ENCODE measurements at places on chromosomes 12 and 14.
A peak's percentile ranks its signal among the peaks of the same experiment; 100 is the strongest.

DNA sequence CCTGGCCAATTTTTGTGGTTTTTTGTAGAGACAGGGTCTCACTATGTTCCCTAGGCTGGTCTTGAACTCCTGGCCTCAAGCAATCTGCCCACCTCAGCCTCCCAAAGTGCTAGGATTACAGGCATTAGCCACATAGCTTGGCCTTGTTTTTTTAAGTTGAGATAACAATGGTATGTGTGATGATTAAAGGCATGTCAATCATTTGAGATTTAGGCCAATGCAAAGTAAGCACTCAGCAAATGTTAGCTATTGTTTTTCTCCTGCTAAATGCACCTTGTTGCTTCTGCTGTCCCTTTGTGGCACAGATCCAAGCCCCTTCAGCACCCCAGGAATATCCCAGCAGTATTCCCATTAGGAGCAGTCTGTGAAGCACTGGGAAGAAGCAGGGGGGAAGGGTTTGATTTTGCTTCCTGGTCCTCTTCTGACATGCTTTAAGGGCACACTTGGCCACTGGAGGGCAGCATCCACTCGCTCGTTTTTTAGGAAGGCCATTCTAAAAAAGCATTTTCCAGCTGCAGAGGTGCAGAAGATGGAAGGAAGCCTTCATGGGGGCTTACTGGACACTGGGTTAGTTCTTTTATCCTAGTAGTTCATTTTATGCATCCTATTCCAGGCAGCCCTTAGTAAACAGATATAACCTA lies 70.2 kb upstream of the ZFP36L1 start:
- DNase-seq: peak; percentile 38

DNA sequence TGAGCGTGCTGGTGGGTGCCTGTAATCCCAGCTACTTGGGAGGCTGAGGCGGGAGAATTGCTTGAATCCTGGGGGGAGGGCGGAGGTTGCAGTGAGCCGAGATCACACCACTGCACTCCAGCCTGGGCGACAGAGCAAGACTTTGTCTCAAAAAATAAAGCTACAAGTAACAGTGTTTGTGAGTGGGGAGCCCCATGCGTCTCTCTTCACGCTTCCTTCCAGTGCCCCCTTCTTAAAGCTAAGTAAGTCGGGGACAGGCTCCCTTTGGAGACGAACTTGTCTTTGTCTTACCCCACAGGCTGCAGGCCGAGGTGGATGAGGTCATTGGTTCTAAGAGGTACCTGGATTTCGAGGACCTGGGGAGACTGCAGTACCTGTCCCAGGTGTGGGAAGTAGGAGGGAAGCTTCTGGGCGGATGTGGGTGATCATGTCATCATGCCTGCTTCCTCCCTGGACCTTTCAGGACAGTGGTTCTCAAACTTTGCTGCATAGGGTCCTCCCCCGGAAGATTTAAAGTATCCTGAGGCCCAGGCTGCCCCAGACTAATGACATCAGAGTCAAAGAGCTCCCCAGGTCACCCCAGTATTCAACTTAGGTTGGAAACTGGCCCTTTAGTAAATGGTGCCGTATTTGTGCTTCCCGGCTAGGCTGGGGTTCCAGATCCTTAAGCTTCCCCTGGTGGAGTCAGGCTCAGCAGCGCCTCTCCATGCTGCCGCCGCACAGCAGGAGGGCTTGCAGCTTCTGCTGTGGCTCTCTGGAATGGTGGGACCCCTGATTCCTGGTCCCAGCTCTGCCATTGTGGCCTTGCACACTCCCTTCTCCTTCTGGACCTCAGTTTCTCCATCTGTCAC lies 37.1 kb downstream of the CYP46A1 start:
- no peak for DNase-seq

- no peak for DNase-seq
Measured at GRCh38 chr14:89171168-89171567, 245.9 kb downstream of the FOXN3 start.

DNA sequence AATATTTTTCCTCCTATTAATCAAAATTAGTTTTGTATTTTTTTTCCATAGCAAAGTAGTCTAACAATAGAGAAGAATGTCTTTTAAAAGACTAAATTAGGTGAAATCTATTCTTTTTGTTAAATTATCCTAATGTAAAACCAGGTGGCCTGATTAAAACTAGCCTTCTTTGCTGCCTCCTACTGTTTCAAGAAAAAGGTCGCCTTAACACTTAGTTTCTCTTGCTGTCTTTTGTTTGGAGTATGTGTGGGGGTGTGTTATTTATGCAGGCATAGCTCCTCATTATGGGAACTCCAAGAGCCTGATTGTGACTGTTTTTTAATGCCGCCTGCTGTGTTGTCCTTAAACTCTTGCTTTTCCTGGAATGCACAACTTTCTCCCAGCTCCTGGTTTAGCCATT lies 855.3 kb downstream of the DIO2 start:
- DNase-seq: no peak

GRCh38 chr12:116892349-116893140 lies 11.3 kb upstream of the HRK start:
- no peak for DNase-seq

DNA sequence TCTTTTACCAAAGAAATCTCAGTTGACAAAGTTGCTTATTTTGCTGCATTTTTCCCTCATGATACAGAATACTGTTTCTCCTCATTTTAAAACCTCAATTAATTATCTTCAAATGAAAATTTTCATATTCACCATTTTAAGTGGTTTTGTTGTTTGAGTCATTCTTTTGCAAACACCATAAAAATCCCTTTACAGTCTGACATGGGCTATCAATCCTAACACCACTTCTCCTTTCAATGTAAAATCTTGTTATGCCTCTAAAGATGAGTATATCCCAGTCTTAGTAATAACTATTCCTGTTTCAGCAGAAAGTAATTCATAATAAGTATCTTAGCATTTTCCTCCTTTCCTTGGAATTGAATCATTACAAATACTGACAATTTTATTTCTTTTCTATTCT lies 192.2 kb downstream of the SYT1 start:
- DNase-seq: no peak

DNA sequence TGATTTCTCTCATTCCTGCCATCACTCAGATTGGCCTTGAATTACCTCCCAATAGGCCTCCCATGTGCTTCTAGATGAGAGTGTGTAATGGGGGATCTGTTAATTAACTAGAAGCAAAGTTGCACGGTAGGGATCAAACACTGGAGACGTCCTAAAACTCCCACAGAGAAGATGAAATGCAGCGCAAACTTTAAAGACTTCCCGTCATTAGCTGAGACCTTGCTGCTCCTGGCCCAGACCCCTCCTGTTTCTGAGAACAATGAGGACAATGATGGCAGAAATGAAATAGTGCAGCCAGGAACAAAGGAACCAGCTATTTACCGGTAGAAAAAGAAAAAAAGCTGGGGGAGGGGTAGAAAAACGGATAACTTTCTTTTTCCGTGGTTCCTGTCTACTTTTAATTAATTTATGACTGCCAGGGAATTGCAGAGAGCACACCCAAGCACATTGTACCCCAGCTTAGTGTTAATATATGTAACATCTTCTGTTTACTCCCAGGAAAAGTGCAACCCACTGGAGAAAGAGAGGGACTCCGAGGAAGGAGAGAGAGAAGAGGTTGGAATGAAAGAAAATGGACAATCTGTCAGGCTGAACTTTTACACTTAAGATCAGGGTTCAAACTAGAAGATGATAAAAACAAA lies 280.7 kb upstream of the SOX5 start:
- DNase-seq: no peak

GRCh38 chr14:55128386-55129085 lies 516 bp upstream of the LGALS3 start:
- DNase-seq: no peak

- no peak for DNase-seq
Measured at GRCh38 chr12:113241191-113242025, 20.1 kb downstream of the TPCN1 start.

- no peak for DNase-seq
Measured at GRCh38 chr12:124884587-124885438, 21.1 kb upstream of the SCARB1 start.

DNA sequence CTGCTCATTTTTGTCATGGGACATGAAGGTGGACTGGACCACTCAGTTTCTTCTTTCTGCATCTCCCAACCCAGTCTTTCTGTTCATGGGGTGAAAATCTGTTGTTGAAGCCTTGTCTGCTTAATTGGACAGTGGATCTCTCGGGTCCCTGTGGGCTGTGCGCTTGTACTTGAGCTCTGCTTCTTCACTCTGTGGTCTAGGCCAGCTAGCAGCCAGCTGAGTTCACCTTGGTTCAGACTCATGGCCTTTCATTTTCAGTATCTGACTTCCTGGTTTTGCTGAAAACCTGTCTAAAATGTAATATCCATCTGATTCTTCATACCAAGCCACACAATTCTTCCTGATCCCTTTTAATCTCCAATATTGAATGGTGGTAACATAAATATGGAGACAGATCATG lies 117.2 kb downstream of the LRRK2 start:
- no peak for DNase-seq

GRCh38 chr12:25960143-25960542 lies 1.7 kb downstream of the RASSF8 start:
- no peak for DNase-seq

- DNase-seq: no peak
Measured at GRCh38 chr14:106347890-106348755, 821.7 kb downstream of the TMEM121 start.

GRCh38 chr14:90193925-90194324 lies 62.4 kb upstream of the PSMC1 start:
- DNase-seq: no peak

GRCh38 chr12:27576667-27577347 lies 52.8 kb downstream of the PPFIBP1 start:
- no peak for DNase-seq

DNA sequence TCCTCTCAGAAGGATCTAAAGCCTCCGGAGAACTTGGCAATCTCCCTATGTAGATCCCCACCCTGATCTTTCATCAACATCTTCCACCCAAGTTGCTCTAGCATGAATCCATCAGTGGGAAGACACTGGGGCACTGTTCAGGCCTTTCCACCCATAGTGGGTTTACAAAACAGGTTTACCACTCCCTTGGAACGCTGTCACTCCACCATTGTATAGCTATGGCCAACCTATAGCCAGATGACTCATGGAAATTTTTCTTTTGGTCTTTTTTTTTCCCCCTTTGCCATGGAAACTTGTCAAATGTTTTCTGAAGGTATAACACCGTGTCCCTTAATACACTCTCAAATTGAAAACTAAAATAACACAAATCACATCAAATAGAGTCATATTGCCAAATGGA lies 10.8 kb upstream of the HSPB8 start:
- DNase-seq: no peak

DNA sequence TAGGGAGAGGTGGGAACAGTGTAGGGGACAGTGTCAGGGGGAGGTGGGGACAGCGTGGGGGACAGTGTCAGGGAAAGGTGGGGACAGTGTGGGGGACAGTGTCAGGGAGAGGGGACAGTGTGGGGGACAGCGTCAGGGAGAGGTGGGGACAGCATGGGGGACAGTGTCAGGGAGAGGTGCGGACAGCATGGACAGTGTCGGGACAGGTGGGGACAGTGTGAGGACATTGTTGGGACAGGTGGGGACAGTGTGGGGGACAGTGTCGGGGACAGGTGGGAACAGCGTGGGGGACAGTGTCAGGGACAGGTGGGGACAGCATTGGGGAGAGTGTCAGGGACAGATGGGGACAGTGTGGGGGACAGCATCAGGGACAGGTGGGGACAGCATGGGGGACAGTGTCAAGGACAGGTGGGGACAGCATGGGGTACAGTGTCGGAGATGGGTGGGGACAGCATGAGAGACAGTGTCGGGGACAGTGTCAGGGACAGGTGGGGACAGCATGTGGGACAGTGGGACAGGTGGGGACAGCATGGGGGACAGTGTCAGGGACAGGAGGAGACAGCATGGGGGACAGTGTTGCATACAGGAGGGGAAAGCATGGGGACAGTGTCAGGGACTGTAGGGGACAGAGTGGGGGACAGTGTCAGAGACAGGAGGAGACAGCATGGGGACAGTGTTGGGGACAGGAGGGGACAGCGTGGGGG lies 139.0 kb downstream of the TMEM121 start:
- DNase-seq: no peak

- no peak for DNase-seq
Measured at GRCh38 chr14:67187826-67188225, 1.4 kb upstream of the GARIN2 start.

DNA sequence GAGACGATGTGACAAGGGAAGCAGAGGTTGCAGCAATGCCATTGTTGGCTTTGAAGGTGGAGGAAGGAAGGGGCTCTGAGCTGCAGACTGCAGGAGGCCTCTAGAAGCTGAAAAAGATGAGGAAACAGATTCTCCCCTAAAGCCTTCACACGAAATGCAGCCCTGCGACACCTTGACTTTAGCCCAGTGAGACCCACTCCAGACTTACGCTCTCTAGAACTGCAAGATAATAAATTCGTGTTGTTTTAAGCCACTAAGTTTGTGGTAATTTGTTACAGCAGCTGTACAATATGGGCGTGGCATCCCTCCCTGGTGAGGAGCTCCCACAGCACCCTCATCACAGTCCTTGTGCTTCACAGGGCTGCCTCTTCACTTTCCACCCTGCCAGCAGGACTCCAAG lies 53.2 kb downstream of the GOLGA5 start:
- DNase-seq: no peak

DNA sequence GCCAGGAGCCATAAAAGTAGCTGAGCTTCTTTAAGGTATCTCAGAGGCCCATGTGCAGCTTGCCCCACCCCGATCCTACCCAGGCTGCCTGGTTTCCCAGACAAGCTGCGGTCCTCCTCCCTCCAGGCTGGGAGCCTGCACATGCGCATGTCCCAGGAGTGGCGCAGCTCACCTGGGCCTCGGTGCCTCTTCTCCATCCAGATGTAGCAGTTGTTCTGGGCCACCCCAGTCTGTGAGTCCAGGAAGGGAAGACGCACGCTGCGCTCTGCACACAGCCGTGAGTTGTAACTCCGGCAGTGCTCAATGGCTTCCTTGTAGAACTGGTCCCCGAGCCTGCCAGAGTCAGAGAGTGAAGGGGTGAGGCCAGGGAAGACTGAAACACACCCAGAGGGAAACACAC lies 122.3 kb downstream of the DPF3 start:
- DNase-seq: no peak

DNA sequence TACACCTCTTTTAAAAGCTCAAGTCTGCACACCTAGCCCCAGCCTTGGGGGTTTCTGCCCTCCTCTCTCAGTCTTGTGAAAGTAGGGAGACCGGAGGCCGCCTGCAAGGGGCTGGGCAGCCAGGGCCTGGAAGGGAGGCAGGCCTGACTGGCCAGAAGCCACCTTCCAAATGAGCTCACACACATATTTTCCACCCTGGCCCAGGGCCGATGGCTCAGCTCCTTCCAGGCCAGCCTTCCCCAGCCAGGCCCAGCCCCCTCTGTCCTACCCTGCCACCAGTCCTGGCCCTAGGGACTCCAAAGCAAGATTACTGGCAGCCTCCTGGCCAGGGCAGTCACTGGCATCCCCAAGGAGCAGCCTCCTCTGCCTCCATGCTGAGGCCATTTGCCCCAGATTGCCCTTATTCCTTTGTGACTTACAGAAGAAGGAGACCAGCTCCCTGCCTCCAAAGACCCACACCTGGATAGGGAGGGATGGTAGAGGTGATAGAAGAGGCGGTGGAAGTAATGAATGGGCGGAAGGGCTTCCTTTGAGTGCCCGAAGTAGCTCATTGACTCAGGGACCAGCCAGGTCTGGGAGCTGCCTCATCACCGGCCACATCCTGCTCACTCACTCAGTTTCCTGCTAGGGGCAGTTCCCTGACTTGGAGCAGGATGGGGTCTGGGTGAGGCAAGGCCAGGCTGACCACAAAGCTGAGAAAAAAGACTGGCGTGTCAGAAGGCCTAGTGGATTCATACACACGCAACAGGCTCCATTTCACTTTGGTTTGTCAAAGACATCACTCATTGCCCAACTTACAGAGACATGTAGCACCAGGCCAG lies 14.8 kb downstream of the MMP14 start:
- DNase-seq: no peak

GRCh38 chr12:120488057-120488640 lies 7.8 kb upstream of the DYNLL1 start:
- DNase-seq: no peak
